ENCODE measurements at places on chromosomes 5 and 9. TPM values are rescaled to one million over a fixed set of nuclear protein-coding genes. Genes with fewer than 3 reads are reported as not detected.
A peak's percentile ranks its signal among the peaks of the same experiment; 100 is the strongest.

The SLC46A2 gene
- total RNA-seq, result not detected

The DOK3 gene
- 15.9 TPM for total RNA-seq

The SEC24A gene
- 31.4 TPM for total RNA-seq

DNA sequence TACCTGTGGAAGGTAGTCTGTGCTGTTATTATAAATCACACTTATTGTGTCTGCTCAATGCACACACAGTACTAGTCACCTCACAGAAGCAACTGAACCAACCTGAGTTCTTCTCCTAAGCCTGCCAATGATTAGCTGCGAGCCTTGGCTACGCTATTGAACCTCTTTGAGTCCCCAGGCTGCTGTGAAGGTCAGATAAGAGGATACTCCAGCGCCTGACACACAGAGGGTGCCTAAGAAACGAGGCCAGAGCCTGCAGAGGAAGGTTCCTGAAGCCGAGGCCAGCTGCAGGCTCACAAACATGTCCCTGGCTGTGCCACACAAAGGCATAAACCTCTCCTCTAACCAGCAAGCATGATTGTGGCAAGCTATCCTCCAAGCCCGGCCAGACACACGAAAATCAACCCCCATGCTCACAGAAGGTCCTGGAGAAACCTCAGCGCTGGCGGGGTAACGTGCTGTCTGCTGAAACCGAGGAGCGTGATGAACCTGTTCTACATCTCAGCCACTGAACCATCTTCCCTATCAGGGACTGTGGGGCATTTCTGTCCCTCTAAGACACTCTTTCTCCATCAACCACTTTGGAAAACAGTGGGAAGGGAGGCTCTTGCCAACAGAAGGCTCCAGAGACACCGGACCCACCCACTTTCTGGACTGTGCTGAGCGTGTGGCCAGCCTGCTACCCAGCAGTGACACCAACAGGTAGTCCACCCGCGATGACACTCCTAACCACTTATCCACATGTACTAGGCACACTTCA is 53.2 kb upstream of the SLC25A51 start:
- no peak for DNase-seq

GRCh38 chr5:167851416-167851815 is 440.0 kb upstream of the WWC1 start:
- no peak for DNase-seq

DNA sequence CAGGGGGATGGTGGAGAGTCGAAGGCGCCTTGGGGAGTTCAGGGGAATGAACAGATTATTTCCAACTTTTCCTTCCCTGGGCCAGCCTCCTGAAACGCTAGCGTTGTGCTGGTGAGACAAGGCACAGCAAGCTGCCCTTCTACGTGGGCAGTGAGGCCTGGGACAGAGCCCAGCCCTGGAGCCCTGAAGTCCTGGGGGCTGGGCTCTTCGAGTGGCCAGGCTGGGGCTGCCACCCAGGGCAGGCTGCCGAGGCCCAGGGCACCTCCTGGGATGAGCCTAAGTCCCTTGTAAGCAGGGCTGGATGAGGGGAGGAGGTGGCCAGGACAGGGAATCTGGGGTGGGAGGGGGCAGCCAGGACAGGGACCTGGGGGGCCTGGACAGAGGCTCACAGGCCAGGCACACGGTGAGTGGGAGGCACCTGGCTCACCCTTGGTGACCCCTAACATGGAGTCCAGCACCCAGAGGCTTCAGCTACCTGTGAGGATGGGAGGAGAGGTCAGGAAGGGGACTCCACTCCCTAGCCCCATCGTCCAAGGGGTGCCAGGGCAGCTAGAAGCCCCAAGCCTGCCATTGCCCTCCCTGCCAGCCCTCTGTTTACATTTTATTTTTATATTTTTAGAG is 1.3 kb upstream of the LCN12 start:
- DNase-seq, result no peak

DNA sequence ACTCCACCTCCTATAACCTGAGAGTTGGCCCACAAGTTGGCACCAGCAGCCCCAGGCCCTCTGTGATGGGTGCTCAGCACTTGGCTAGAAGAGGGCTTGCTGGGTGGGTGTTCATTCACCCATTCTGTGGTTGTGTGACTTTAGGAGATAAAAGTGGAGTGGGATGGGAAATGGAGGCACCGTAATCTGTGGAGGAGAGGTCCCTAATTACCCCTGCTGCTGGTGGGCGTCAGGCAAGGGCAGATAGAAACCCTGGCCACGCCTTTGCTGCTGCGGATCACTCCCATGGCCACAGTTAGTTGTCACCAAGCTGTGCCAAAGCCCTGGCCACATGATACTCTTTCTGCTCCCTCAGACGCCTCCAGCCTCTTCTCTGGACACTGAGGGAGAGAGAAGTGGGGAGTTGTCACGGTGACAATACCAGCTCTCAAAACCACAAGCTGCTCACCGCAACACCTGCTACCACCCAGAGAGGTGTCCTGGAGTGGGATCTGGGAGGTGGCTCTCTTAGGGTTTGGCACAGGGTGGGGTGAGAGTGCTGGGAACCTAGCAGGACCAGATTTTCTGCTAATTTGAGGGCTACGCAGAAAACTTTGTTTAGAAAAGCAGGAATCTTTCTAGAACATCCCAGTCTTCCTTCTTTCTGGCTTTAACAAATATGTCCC is 12.0 kb upstream of the NEUROG1 start:
- DNase-seq, result no peak

DNA sequence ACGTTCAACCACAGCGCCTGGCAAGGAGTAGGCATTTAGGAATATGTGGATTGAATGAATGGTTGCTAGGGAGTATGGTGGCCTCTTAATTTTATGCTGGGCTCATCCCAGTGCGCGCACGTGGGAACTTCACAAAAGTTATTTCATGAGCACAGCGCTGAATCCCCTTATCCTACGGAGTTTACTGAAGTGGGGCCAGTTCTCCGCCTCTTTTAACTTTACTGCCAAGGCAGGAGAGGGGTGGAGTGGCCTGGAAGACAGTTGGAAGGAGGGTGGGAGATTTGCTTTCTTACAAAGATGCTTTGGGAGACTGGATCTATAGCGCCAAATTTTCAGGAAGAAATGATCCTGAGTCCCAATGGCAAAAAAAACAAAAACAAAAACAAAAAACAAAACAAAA is 326.5 kb downstream of the SH3GL2 start:
- no peak for DNase-seq

DNA sequence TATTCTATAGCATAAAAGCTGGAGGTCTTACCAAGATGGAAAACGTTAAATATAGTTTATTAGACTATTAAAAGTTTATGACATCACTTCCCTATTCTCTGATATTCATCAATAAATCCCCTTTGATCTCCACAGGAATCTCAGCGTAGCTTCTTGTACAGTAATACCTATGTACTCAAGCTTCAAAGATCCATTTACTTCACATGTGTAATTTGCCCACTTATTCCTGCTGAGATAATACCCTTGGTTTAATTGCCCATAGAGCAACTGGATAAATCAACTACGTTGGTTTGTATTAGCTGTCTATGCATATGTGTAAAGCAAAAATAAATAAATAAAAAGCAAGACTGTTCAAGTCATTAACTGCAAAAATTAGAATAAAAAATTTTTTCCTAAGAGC is 219.7 kb downstream of the EFNA5 start:
- DNase-seq, result no peak

- DNase-seq, result no peak
Measured at GRCh38 chr5:91119981-91120850, 262.9 kb downstream of the ARRDC3 start.

- no peak for DNase-seq
Measured at GRCh38 chr5:6827526-6828219, 114.4 kb downstream of the TENT4A start.

DNA sequence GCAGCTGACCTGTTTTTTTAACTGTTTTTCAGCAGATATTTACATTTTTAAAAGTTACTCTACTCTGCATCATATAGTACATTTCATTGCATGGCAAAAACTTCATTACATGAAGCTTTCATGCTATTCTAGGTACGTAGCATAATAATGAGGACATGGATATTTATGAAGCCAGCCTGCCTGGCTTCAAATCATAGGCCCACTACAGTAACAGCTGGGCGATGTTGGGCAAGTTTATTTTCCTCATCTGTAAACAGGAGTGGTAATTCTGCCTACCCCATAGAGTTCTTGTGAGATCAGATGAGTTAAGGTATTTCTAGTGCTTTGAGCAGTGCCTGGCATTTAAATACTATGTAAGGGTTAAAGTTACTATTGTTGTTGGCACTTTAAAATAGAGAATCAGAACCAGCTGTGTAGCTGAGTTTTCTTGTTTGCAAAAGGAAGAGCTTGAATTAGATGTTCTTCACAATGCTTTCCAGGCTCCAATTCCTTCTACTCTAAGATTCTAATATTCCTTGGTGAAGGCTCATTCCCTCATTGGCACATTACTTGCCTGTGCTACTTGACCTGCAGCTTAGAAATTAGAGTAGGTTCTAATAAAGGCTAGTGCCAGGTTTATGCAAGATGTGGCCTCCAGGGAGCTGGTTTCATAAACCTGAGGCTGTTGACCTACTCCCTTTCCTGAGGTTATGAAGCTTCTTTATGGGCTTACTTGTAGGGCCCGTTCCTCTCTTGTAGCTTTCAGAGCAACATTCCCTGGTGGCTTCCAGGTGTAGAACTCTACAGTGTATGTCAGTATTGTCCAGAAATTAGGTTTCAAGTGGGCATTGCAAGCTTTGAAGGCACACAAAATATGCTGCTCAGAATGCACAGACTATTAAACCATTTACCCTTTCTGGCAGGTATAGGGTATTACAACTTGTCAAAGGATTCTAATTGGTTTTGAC is 14.5 kb downstream of the ANP32B start:
- no peak for DNase-seq

DNA sequence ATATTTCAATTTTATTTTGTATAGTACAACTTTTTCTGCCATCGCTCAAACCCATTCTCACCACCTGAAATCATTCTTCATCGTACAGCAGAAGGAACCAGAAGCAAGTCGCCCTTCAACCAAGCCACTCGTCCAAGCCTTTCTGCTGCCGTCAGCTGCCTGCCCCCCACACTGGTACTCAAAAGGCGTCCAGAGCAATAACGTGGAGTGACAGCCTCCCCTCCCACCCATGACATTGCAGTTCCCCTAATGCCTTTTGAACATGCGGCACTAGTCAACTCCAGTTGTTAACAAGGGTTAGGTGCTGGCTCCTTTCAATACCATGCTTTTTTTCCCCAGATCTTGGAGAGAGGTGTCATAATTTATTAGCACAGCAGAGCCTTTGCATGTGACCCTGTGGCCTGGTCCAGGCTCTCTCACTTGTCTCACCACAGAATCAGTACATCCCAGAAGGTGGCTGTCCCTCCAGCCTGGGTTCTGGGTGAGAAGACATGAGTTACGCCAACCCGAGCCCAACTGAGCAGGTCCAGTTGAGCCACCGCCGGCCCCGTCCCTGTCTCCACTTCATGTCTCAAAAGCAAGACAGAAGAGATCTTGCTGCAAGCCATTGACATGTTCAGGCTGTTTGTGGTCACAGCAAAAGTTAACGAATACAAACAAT is 20.4 kb upstream of the MED10 start:
- no peak for DNase-seq

DNA sequence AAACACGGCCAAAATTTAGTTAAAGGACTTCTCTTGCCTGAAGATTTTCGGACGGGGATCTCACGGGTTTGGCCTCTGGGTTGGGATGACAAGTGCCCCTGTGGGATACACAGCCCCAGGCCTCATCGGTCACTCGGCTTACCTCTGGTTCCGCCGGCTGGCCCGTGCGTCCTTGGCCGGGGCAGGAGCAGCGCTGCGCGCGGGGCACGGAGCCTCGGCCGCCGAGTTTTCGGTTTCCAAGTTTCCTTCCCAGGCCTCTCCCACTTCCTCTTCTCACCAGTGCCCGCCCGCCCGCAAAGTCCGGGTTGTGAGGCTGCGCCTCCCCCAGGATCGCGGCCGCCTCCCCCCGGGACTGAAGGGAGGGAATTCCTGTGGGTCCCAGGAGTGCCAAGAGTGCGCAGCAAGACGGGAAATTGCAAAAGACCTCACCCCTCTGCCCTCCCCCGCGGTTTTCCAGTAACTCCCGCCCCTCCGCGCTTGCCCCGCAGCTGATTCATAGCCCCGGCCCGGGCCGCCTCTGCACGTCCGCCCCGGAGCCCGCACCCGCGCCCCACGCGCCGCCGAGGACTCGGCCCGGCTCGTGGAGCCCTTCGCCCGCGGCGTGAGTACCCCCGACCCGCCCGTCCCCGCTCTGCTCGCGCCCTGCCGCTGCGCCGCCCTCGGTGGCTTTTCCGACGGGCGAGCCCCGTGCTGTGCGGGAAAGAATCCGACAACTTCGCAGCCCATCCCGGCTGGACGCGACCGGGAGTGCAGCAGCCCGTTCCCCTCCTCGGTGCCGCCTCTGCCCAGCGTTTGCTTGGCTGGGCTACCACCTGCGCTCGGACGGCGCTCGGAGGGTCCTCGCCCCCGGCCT is at the start of gene OSMR:
Gene OSMR (plus strand): TSS at position 487 of the 853 bp plus-strand sequence. CDS start 23,033 bp downstream, outside the sequence.
- peak; percentile 65 for DNase-seq

DNA sequence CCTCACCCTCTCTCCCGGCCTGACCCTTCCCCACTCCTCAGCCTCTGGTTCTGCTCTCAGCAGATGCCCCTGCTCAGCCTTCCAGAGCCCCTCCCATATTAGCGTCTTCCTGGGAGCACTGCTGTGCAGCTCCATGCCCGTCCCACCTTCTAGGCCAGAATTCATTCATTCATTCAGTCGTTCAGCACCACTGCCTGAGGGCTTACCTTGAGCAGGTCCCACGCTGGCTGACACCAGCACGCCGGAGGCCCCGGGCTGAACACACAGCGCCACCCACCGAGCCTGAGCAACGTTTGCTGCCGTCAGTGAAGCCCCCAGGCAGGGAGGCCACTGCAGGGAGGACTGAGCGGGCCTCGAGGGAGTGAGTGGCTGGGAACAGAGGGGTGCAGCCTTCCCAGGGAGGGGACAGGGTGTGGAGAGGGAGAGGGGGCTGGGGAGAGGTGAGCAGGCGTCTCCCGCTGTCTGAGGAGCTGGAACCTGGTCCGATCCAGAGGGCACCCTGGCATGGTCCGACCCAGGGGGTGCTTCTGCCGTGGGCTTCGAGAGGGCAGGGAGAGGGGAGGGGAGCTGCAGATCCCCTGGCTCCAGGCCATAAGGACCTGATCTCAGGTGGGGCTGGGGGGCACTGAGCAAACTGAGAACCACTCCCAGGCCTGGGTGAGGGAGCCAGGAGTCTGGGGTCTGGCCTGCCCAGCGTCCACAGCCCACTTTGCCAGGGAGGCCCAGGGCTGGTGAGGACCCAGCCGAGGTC is 98.8 kb upstream of the RAPGEF1 start:
- peak; percentile 61 for DNase-seq

- no peak for DNase-seq
Measured at GRCh38 chr9:89005323-89005722, 14.1 kb downstream of the S1PR3 start.

DNA sequence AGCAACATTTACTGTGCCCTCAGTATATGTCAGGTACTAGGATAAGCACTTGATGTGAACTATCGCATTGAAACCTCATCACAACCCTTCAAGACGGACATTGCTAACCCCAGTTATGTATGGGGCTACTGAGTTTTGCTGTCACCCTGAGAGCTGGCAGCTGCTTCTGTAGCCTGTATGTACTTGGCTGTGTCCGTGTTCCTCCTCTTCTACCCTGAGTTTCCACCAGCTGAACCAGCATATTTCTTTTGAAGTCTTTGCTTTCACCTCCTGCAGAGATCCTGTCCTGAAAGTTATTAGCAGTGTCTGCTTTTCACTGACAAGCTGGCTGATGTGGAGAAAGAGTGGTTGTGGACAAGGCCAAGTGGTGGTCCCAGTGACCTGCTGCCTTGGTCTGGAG is 63.3 kb downstream of the ADGRV1 start:
- no peak for DNase-seq

GRCh38 chr9:130289711-130290241 is 24.2 kb downstream of the HMCN2 start:
- DNase-seq, result no peak

All from H9 (cell line).